ENCODE measurements at places on chromosomes 11 and 22.

DNA sequence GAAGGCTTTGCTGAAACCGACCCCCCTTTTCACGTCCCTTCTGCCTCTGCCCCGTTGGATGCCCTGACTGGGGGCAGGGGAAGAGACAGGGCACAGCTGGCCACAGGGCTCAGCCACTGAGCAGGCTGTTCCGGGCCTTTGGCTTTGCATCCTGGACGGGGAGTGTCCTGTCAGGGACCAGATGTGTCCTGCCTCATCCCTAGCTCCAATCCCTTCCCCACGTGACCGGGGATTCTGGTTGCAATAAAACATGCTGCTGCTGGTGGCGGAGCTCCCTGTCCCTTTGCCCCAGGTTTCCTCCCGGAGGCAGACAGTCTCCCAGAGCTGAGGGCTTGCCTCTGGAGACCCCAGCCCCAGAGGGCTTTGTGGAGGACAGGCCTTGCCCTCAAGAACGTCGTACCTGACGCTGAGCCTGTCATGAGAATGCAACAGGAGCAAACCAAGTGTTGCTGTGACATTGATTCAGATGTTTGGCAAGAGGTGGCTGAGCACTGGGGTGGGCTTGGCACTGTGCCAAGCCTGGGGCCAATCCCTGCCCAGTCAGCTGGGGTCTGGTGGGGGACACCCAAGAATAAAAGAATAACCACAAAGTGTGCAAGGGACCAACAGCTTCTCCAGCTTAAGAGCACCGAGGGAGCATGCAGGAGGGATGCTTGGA, 7.3 kb downstream of the CDC42EP2 start:
- no peak for DNase-seq

DNA sequence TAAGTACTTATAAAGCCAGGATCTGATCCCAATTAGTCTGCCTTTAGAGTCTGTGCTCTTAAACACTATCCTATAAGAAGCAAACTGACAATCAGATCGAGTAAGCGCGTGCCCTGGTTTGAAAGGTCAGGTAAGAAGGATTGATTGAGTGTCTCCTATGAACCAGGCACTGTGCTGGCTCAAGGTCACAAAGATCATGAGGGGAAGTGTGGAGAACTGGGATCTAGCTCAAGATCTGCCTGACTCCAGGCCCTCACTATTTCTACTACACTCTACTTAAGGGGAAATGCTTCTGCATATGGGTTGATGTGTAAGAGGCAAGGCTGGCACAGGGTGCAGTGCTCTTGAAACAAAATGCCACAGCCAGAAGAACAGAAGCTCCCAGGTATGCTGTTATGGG, 77.0 kb downstream of the ME3 start:
- DNase-seq = no peak

GRCh38 chr22:42114721-42115120, 15.9 kb downstream of the CYP2D6 start:
- no peak for DNase-seq

DNA sequence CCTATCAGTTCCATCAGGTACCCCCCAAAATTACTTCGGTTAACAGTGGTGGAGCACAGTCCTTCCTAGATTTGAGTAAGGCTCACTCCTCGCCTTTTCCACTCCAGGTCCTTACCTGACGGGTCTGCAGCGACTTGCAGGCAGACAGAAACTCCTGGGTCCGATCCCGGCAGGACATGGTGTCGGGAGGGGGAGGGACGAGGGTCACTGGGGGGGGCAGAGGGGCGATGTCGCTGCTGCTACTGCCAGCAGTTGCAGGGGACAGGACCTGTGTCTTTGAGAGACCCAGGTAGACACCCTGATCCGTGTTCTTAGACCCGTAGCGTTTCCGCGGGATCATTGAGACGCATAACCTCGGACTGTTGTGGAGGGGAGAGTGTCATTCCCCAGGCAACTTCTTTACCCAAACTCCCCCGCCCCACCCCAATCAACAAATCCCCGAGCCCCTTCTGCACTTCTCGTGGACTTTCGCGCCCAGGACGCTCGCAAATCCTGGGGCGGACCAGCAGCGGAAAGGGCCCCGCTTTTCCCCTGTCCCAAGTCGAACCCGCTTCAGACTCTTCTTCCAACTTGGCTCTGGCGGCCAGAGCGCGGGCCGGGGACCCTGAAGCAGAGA, 839 bp downstream of the STX5 start:
- DNase-seq = no peak

- DNase-seq = no peak
Observed at GRCh38 chr11:112509300-112509699, 248.6 kb upstream of the PLET1 start.

DNA sequence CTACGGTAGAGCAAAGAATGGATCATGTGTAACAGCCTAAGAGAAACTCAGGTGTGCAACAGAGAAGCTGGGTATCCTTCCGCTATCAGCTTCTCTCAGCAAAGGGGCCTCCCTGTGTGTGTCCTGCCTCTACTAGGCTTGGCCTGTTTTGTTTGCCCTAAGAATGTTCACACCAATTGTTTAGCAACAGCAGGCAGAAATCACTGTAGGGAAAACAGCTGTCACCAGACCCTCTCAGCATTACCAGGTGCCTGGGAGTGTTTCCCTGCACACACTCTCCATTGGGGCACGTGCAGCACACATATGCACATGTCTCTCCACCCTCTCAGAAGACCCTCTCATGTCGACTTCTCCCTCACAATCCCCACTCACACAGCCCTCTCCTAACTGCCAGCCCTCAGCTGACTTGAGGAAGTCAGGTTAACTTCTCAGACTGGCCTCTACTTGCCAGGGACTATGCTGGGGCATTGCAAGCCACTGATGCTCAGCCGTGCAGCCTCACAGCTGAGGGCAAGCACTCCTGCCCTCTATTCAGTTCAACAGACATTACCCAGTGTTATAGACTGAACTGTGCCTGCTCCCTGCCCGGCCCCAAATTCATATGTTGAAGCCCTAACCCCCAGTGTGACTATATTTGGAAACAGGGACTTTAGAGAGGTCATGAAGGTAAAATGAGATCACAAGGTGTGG, 97.6 kb downstream of the TRIM29 start:
- no peak for DNase-seq

DNA sequence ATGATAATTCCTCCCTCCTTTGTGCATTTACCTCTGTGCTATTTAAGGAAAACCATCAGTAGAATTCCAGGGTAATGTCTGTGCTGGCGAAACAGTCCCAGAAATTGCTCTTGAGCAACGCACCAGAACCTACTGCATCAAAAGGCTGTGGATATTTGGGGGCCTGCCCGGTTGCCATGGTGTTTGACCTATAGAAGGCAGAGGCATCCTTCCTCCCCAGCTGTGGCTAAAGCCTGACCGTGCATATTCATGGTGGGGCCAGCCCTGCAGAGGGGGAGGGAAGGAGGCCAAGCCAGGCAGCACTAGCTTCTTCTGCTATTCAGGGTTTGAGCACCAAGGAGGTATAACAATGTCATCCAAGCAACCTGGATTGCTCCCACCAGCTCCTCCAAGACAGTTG, 215.0 kb upstream of the E2F8 start:
- peak; percentile 32 for DNase-seq

- DNase-seq = no peak
Observed at GRCh38 chr11:62602141-62603071, 741 bp upstream of the MTA2 start.

- DNase-seq = no peak
Observed at GRCh38 chr11:95668131-95668530, 121.5 kb downstream of the FAM76B start.

GRCh38 chr11:112163875-112164685, at the start of gene IL18:
Gene IL18 (minus strand): TSS chr11:112164094. CDS start chr11:112155053, 9,041 bp downstream.
- DNase-seq = peak; percentile 13

DNA sequence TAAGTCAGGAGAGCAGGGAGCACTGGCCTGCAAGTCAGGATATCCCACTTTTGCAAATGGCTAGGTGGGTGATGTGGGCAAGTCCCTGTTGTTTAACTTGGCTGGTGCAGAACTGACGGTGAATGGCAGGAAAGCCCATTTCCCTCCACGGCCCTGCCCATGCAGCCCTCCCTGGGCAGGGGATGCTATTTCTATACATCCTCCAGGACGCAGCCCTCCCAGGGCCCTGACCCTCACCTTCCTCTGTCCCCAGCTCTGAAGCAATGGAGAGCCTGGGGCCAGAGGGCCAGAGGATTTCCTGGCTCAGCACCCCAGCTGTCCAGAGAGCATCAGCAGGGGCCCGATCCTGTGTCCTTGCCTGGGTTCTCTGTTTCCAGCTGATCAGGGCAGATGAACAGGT, 91.3 kb downstream of the TSPAN18 start:
- DNase-seq = no peak

GRCh38 chr11:90428836-90429235, 206.0 kb upstream of the CHORDC1 start:
- DNase-seq = no peak

- DNase-seq = no peak
Observed at GRCh38 chr11:704781-705645, 1.0 kb upstream of the EPS8L2 start.

- no peak for DNase-seq
Observed at GRCh38 chr22:41242396-41243117, 1.8 kb upstream of the CHADL start.

DNA sequence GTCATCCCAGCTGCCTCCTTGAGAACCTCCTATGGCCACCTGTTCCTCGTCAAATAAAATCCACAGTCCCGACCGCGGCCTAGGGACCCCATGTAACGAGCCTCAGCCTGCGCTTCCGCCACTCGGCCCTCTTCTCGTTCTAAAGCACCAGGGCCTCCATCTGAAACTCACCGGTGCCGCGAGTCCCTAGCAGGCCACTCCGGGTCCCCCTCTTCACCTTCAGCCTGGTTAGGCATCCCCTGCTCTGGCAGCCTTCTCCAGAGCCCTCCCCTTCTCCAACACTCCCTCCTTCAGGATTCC, 2.4 kb upstream of the SSTR3 start:
- no peak for DNase-seq

DNA sequence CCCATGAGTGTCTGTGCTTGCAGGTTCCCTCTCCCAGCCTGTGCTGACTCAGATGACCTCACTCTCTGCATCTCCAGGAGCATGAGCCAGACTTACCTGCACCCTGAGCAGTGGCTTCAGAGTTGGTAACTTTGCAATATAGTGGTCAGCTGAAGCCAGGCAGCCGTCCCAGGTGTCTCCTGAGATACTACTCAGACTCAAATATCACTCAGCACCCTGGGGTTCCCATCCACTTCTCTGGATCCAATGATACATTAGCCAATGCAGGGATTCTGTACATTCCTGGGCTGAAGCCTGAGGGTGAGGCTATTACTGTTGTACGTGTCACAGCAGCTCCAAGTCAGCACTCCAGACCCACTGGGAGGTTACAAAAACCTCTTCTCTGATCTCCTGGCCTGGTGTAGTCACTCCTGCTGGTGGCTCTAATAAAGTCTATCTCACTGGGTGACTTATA, 87.8 kb upstream of the TOP3B start:
- no peak for DNase-seq

DNA sequence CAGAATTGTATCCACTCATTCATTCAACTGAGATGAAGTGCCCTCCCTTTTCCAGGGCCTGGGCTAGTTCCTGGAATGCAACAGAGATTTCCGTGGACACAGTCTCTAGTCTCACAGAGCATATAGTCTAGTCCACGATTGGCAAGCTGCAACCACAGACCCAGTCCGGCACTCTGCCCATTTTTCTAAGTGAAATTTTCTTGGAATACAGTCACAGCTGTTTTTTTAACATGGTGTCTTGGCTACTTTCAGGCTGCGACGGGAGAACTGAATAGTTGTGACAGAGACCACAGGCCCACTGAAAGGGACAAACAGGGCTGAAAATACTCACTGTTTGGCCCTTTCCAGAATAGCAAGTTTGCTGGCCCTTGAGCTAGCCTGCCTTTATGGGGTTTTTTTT, 29.2 kb downstream of the ALG12 start:
- DNase-seq = no peak

- no peak for DNase-seq
Observed at GRCh38 chr11:15468466-15468865, 353.7 kb downstream of the INSC start.

GRCh38 chr22:46748908-46749675, 11.0 kb upstream of the CERK start:
- no peak for DNase-seq

DNA sequence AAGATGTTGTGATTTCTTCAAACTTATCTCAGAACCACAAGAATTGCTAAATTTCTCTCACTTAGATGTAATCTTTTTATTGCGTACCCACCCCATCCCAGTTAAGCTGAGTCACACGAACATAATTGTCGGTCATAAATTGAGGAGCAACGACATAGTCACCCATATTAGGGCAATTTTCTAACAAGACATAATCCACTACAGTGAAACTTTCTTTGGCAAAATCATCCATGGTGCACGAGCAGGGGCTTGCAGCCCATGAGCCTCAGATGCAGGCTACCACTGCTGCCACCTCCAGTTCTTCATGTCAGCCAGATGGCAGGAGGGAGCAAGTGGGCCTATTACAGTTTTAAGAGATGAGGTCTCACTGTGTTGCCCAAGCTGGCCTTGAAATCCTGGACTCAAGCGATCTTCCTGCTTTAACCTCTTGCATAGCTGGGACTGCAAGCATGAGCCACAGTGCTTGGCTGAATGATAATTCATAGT, 70.3 kb upstream of the GRK2 start:
- no peak for DNase-seq
